NCI-H1930 (cell line): ENCODE measurements at places on chromosomes 3 and 15.

GRCh38 chr3:142560118-142560517 is 18.4 kb downstream of the ATR start:
- no peak for DNase-seq

DNA sequence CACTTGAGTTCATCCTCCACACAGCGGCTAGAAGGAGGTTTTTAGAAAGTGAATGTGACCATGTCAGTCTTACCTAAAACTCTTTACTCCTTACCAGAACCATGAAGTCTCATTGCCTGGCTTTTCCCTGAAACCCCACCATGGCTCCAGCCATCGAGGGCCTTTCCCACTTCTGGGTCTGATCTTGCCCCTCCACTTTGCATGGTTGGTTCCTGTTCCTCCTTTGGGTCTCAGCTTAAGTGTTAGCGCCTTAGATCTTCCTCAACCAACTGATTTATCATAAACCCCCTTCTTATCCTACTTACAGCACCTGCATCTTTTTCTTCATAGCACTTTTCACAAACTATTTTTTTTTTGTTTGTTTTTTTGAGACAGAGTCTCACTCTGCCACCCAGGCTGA is 45.9 kb upstream of the ULK4 start:
- DNase-seq: no peak

GRCh38 chr15:32853592-32853991 is 135.8 kb downstream of the GREM1 start:
- no peak for DNase-seq

DNA sequence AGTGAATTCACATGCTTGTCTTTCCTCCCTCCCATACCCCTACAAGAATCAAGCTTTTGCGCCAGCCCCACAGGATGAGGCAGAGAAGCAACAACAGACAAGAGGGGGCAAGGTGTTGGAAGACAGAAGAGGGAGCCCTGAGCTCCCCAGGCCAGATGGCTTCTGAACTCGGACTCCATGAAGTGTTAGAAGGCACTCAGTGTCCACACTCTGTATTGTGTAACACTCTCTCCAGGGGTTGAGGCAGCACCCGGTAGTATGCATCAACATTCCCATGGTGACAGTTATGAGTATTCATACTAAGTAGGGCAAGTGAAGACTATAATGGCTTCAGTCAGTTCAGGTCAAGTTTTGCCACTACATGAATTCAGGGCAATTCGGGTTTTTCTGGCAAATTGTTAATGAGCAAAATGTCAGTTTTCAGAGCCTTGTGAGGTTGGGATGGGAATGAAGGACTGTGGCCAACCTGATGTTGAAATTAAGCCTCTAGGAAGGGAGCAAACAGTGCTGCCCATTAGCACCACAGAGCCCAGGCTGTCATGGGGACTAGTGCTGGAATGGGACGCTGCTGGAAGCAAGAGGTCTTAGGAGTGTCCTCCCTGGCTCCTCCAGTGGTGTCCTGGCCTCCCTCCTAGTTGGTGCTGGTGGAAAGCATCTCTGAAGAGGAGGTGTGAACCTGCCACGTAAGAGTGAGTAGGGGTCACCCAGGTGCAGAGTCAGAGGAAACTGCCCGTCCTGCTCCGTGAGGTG is 79.4 kb downstream of the KLF15 start:
- DNase-seq: no peak

- no peak for DNase-seq
Observed at GRCh38 chr3:197000211-197000610, 29.4 kb downstream of the MELTF start.

DNA sequence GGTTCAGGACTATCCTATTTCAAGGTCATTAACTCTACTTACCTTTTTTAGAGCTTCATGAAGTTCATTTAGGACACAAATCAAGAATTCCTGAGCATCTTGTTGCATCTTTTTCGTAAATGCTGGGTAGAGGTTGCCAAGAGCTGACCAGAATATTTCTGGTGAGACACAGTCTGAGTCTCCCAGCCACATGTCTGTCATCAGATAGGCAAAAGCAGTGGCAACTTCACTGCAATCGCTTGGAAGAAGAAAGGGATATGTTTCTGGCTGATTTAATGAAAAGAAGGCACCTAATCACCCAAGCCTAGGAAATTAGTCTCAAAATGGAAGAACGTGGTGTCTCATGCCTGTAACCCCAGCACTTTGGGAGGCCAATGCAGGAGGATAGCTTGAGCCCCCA is 2.9 kb downstream of the USP50 start:
- DNase-seq: no peak

GRCh38 chr15:52673734-52674133 is 5.5 kb downstream of the ATOSA start:
- no peak for DNase-seq

- no peak for DNase-seq
Observed at GRCh38 chr3:168325684-168326083, 230.0 kb upstream of the GOLIM4 start.

GRCh38 chr15:68732451-68732850 is 88.2 kb downstream of the ANP32A start:
- DNase-seq: no peak

DNA sequence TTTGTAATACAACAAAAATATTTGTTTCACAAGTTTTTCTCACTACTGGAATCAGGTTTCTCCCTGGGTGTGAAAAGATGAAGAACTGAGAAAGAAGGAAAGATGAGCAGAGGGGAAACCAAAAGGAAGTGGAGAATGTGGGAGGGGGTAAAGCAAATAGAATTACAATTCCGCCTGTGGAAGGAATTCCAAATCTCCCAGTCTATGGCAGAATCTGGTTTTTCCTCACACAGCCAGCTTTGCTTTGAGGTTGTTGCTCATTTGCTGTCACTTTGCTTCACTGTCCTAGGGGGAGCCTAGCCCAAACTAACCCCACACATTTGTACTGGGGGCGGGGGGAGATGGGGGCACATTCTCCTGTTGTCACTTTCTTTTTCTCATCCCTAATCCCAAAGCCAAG is 43.9 kb downstream of the RPL22L1 start:
- DNase-seq: no peak

- no peak for DNase-seq
Observed at GRCh38 chr3:141082064-141082463, 30.9 kb downstream of the SPSB4 start.

- no peak for DNase-seq
Observed at GRCh38 chr15:39227001-39227400, 353.9 kb upstream of the THBS1 start.

- DNase-seq: no peak
Observed at GRCh38 chr15:76678766-76679165, 226.4 kb downstream of the SCAPER start.

- DNase-seq: no peak
Observed at GRCh38 chr3:23594894-23595670, 210.7 kb upstream of the UBE2E1 start.

DNA sequence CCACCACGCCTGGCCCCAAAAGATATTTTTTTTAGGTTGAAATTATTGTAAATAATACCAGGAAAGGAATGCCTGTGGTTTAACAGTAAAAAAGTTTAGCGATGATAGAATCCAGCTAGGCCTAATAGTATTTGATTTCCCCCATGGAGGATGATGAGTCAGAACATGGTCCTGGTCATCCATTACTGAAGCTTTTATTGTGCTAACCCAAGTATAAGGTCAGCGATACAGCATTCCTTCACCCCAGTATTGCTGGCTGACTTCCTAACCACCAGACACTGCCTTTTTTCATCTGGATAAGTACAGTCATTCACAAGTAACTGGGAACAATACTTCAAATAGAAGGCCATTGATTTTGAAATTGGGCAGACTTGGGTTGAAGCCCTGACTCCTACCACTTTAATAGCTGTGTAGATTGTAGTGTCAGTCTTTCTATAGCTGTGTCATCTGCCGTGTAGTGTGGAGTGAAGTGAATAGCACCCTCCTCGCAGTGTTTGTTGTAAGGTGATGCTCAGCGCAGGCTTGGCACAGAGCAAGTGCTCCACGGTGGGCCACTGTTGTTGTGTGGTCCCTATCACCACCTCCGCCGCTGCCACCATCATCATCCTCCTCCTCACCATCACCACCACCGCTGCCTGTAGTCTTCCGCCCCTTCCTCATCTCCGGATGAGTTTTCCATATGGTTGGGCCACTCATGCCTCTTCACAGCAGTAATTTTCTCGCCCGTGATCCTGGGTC is 436.0 kb upstream of the TPM1 start:
- no peak for DNase-seq

- no peak for DNase-seq
Observed at GRCh38 chr15:51144021-51144532, 49.4 kb upstream of the TNFAIP8L3 start.

- no peak for DNase-seq
Observed at GRCh38 chr15:93209690-93210445, 120.9 kb upstream of the RGMA start.
